AG20443 (cell line): ENCODE measurements at places on chromosomes 6 and 20.

DNA sequence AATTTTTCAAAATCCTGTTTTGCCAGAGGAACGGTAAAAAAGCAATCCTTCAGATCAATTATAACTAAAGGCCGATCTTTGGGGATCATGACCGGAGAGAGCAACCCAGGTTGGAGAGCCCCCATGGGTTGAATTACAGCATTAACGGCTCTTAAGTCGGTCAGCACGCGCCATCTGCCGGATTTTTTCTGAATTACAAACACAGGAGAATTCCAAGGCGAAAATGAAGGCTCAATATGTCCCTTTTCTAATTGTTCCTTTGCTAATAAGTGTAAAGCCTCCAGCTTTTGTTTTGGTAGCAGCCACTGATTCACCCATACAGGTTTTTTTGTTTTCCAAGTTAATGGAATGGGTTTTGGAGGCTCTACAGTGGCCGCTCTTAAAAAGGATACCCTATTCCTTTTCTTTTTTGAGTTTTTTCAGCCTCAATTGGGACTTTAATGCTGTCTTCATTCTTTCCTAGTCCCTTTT is 16.9 kb upstream of the PTCRA start:
- DNase-seq: peak; percentile 39

DNA sequence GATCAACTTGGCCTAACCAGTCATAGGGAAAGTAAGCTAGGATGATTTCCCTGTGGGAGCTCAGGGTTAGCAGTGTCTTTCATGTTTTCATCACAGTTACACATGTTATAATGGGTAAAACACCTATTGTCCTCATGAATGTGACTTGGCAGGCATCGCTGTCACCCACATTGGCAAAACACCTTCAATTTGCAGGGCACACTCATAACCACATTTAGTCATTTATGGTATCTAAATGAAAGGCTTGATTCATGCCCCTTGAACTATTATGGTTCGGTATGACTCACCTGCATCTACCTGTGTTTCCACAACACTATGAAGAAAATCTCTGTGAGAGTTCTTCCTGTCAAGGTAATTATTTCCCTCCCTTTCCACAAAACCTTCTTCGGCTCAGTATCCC is 49.2 kb downstream of the FRK start:
- DNase-seq: no peak

- no peak for DNase-seq
These were observed 16.6 kb downstream of the ZC3H12D start for GRCh38 chr6:149468179-149468578.

DNA sequence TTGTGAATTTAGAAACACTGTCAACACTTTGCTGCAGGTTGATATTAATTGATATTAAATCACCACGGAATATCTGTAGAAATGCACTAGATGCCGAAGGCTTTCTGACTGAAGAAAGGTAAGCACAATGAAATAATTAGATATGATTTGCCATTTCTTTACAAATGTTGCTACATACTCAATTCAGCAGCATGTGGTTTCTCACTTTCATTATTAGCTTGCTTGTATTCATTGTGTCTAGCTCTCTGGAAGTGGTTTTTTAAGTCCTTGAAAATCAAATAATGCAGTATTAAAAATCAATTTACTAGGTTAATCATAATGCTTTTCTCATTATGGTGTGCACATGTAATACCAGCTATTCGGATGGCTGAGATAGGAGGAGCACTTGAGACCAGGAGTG is 231.3 kb upstream of the MARCKS start:
- no peak for DNase-seq

DNA sequence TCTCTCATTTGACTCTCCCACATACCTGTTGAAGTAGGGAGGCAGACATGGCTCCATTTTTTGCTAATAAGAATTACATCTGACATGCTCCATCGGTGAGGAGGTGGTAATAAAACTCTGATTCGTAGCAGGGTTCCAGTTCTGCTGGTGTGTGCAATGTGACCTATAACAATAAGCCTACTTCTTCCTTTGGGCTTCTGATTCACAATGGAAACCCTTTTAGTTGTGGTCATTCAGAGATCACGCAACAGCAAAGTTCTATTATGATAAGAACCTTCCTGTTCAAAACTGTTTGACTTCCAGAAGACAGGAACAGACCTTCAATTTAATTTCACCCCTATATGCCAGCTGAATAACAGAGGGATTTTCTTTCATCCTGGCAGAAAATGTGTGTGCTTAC is 31.4 kb upstream of the GSTA4 start:
- DNase-seq: no peak

GRCh38 chr6:142567461-142567860 is 265.7 kb downstream of the ADGRG6 start:
- no peak for DNase-seq
